Hindlimb muscle (tissue), 1 donor: ENCODE measurements at places on chromosomes 3 and 15. TPM values are rescaled to one million over a fixed set of nuclear protein-coding genes. Genes with fewer than 3 reads are reported as not detected.
A peak's percentile ranks its signal among the peaks of the same experiment; 100 is the strongest.

DNA sequence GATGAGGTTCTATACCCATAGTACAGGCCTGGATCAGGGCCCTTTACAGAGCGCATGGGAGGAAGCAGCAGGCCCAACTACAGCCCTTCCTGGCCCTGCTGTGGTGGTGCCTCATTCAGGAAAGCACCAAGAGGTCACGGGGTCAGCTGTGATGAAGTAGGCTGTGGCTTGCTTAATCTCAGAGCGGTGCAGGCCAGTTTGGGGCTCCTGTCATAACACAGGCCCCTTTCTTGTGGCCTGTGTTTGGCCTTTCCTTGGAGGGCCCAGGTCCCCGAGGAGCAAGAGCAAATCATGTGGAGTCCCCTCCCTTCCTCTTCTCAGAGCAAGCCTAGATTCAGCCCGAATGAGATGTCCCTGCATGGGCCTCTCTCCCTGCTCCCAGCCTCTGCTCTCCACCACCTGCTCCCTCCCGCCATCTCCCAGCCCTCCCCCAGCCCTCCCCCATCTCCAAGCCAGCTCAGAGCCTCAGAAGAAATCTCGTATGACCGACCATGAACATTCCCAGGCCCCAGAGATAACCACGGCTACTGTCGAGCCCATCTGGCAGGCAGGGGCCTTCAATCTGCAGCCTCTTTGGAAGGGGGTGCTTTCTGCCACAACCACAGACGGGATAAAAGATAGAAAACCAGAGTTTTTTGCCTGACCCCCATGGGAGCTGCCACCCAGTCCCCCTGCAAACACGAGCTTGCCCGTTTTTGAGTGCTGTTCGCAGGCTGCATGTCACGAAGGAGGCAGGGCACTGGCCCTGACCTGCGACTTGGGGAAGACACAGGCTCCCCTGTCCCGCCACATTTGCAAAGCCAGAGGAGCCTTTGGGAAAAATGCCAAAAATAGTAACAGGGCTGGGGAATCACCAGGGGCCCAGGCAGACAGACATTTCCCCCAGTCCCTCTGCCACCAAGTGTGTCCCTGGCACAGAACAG lies 32.3 kb upstream of the DUSP7 start:
- peak; percentile 49 for DNase-seq

GRCh38 chr15:67715170-67715569 lies 110.1 kb upstream of the SKOR1 start:
- DNase-seq, result peak; percentile 20

DNA sequence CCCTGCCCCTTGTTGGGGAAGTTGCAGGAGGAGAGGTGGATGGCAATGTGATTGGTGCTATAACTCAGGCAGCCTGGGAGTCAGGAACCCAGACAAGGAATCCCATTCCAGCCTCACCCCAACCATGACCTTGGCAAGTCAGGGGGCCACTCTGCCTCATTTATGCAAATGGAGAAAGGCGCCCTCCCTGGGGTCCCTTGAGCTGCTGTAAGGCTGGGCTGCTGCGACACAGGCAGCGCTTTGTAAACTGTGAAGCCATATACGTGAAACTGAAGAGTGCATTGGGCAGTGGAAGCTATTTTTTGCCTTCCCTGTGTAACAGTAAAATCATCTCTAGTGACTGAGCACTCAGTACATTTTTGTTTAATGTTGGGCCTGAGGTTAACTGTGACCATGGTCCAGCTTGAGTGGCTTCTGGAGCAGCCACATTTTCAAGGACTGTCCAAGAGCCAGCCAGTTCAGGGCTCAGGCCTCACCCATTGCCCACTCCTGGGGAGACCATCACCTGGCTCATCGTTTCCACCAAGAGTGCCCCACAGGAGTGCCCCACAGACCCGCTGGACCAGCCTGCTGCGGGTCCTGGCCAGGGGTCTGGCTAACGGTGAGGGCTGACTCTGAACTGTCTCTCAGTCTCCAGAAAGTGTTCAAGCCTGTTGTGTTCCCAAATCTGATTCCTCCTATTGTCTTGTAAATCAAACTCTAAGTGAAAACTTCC lies 27.9 kb downstream of the KIF7 start:
- no peak for DNase-seq

DNA sequence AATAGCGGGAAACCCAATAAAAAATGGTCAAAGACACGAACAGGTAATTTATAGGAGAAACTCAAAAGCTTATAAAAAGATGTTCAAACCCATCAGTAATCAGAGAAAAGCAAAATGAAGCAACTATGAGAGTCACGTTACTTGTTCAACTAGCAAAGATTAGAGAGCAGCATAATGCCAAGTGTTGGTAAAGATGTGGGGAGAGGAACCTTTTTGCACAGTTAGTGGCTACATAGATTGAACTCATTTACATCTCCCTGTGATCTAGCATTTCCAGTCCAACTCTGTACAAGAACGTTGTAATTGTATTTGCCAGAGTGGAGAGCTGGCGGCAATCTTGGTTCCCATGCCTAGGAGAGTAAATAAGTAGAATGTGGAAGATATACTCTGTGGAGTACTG lies 15.2 kb downstream of the CCR1 start:
- no peak for DNase-seq

- no peak for DNase-seq
Measured at GRCh38 chr15:42138968-42139386, 17.5 kb downstream of the PLA2G4F start.

- DNase-seq, result no peak
Measured at GRCh38 chr3:80233576-80233975, 465.8 kb upstream of the ROBO1 start.

GRCh38 chr3:146884296-146884695 lies 279.1 kb upstream of the PLSCR5 start:
- DNase-seq, result no peak

DNA sequence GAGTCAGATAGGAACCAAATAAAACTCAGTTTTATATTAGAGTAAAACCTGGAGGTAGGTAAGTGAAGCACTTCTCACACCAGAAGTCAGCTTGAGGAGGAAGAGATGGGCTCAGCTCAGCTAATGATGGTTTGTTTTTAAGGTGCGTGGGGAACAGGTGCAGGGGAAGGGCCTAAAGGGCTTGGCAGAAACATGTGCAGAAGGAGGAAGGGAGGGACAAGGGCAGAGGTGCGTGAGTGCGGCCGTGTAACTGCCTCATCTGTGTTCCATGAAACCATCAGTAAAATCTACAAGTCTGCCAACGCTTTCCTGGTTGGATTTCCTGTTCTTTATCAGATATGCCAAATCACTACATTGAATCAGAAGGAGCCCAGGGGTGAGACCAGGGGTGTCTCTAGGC lies 19.9 kb downstream of the FYCO1 start:
- no peak for DNase-seq

GRCh38 chr3:121786485-121786884 lies 36.9 kb upstream of the GOLGB1 start:
- DNase-seq, result no peak

DNA sequence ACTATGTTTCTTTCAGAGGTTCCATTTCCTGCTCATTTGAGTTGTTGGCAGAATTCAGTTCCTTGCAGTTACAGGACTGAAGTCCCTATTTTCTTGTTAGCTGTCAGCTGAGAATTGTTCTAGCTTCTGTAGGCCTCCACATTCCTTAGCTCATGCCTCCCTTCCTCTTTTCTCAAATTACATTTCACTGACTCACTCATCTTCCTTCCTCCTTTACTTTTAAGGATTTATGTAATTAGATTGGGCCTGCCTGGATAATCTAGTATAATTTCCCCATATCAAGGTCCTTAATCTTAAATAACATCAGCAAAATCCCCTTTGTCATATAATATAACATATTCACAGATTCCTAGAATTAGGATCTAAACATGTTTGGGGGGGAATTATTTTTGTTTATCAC lies 40.6 kb upstream of the RBMS3 start:
- no peak for DNase-seq

GRCh38 chr3:171788546-171789351 lies 21.5 kb downstream of the PLD1 start:
- peak; percentile 28 for DNase-seq

GRCh38 chr3:169044331-169045113 lies 619.0 kb downstream of the MECOM start:
- no peak for DNase-seq

GRCh38 chr3:45612918-45613602 lies 18.5 kb downstream of the LIMD1 start:
- DNase-seq, result no peak

DNA sequence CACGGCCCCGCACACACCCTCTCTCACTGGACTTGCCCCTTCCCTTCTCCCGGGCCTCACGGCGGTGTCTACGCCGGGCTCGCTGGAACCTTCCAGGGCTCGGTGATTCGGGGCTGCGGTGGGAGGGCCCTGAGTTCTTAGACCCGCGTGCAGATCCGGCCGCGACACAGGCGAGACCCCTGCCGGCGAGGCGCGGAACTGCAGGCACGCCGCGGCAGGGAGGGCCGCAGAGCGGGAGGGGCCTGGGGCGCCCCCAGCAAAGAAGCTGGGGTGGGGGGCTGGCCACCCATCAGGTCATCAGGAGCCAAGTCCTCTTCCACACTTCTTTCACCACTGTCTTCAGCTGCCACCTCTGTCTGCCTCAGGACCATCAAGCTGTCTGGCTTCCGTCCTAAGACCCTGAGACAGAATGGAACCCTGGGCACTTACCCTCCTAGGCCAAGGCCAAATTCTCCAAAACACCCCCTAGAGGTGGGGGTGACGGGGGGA lies 164.5 kb downstream of the XXYLT1 start:
- DNase-seq, result peak; percentile 86

DNA sequence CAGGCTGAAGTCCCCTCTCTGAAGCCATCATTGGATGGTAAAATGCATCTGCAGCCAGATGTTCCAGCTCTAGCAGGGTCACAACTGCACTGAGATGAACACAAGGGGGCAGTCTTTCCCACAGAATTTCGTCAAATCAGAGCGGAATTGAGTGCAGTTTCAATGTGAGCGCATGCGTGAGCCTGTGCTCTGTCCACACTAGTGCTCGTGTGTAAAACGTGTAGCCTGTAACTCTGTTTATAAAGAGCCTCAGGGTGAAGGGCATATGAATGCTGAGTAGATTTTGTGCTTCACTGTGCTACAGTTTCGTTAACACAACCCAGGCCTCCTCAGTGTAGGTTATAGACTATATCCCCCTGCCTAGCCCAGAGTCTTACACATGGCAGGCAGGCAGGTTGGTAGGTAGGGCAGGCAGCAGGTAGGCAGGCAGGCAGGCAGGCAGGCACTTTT lies 92.7 kb upstream of the GOLGA6L4 start:
- peak; percentile 85 for DNase-seq

ISLR gene
- 152 TPM for polyA plus RNA-seq

ALDH1A2 gene
- 18.5 TPM for polyA plus RNA-seq

SST gene
- not detected for polyA plus RNA-seq

MAP6D1 gene
- polyA plus RNA-seq, result 44.8 TPM

PSTPIP1 gene
- polyA plus RNA-seq, result 2.5 TPM

SLCO2A1 gene
- polyA plus RNA-seq, result 1.4 TPM

NR2E3 gene
- polyA plus RNA-seq, result 9.0 TPM

OCA2 gene
- polyA plus RNA-seq, result 4.5 TPM

GATM gene
- polyA plus RNA-seq, result 304 TPM

CPN2 gene
- polyA plus RNA-seq, result 0.09 TPM

TMEM212 gene
- polyA plus RNA-seq, result 0.15 TPM
